ENCODE measurements at places on chromosomes 13 and 19. TPM values are rescaled to one million over a fixed set of nuclear protein-coding genes. Genes with fewer than 3 reads are reported as not detected.

The LRFN3 gene
- total RNA-seq, result 7.4 TPM

DNA sequence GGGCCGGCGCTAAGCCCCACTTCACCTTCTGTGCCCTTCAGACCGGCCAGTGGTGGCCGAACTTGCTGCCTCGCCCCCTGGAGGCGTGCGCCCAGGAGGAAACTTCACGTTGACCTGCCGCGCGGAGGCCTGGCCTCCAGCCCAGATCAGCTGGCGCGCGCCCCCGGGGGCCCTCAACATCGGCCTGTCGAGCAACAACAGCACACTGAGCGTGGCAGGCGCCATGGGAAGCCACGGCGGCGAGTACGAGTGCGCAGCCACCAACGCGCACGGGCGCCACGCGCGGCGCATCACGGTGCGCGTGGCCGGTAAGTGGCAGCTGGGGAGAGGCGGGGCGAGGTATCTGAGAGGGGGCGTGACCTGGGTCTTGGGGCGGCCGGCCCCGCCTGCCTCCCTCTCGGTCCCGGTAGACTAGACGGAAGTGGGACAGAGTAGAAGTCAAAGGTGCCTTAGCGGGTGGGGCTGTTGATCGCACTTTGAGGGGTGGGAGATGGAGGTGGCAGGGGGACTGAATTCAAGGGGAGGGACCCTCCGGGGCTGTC, 5.6 kb downstream of the ICAM5 start:
- no peaks in the 10 kb centered on the region for H3K27me3 ChIP-seq
- no peak overlapping the region for H3K27ac ChIP-seq
- H3K36me3 ChIP-seq, result no peaks in the 10 kb centered on the region
- no peak overlapping the region for H3K4me3 ChIP-seq
- no peak for DNase-seq
- H3K4me1 ChIP-seq, result peaks cover 12% of the 10 kb centered on the region

DNA sequence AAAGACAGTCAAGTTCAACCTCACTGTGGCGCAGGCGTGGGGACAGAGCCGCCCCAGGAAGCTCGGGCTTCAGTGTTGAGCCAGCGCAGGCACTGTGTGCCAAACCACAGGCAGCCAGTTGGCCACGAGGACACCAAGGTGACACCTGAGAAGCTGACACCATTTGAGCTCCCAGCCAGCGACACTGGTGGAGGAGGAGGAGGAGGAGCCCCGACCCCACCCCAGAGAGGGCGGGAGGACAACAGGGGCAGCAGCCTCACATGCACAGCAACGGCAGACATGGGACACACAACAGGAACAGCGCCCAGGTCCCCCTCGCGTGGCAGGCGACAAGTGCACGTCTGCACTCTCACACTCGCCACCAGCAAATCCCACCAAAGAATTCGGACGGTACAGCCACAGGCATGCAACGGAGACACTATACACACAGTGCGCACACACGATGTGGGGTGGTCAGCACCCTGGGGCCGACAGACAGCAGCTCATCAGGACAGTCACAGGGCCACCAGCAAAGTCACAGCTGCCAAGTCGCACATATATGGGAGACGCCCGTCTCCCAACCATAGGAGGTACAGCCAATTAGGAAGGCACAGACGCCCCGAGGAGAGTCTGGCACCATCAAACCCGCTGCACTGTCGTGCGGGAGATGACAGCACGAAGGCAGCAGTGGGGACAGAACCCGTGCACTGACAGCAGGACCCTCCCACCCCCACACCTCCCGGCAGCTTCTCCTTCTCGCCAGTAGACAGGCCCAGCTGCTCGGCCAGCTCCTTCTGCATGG, 3.4 kb downstream of the EIF3G start:
- no peak overlapping the region for H3K4me3 ChIP-seq
- H3K27ac ChIP-seq, result no peak overlapping the region
- peaks cover 4% of the 10 kb centered on the region for H3K4me1 ChIP-seq
- H3K36me3 ChIP-seq, result no peaks in the 10 kb centered on the region
- DNase-seq, result no peak

GRCh38 chr19:2706251-2706650, 3.8 kb upstream of the GNG7 start:
- no peaks in the 10 kb centered on the region for H3K36me3 ChIP-seq
- H3K27ac ChIP-seq, result no peak overlapping the region
- no peak for DNase-seq
- no peaks in the 10 kb centered on the region for H3K27me3 ChIP-seq

- H3K4me1 ChIP-seq, result no peaks in the 10 kb centered on the region
- no peak overlapping the region for H3K27ac ChIP-seq
These were observed 11.8 kb downstream of the STAP2 start for GRCh38 chr19:4326837-4327251.

DNA sequence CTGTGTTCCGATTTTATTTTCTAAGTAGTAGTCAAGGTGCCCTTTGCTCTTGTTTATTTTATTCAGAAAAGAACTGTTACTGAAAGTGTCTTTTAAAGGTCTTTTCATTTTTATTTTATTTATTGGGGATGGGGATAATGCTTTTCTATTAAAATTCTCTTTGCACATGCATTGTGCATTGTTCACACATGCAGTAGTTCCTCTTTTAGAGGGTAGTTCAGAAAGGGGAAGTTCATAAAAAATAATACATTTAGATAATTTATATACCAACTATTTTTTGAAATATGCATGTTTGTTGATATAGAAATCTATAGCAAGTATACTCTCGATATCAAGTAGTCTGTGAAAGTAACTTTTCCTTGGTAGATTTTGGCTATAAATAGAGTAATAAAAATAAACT, 3.5 kb downstream of the GPC5 start:
- H3K27me3 ChIP-seq, result peaks cover 15% of the 10 kb centered on the region
- no peak for DNase-seq
- no peak overlapping the region for H3K4me3 ChIP-seq
- H3K4me1 ChIP-seq, result no peaks in the 10 kb centered on the region
- no peaks in the 10 kb centered on the region for H3K36me3 ChIP-seq

DNA sequence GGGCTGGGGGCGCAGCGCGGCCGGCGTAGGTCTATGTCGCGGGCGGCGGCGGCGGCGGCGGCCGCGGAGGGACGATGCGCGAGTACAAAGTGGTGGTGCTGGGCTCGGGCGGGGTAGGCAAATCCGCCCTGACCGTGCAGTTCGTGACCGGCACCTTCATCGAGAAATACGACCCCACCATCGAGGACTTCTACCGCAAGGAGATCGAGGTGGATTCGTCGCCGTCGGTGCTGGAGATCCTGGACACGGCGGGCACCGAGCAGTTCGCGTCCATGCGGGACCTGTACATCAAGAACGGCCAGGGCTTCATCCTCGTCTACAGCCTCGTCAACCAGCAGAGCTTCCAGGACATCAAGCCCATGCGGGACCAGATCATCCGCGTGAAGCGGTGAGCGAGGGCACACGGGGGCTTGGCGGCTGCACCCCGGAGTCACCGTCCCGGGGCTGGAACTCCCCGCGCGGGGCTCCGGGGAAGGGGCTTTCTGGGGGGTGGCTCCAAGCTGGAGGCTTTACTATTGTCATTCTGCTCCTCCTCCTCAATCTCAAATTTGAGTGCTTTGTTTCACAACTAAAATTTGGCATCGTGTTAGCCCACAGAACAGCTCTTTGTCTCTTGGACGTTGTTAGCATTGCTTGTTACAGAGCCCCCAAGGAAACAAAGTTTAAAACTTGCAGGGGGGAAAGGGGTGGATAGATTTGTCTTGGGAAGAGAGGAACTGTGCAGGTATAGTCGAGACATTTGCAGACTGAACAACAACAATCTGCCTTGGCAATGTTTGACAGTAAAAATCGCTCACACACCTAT, 630 bp downstream of the RAP2A start:
- no peaks in the 10 kb centered on the region for H3K36me3 ChIP-seq
- H3K4me1 ChIP-seq, result peaks cover 9% of the 10 kb centered on the region
- peak; percentile 43 for DNase-seq
- peak overlapping the region; percentile 72 for H3K27ac ChIP-seq
- peak overlapping the region; percentile 83 for H3K4me3 ChIP-seq

DNA sequence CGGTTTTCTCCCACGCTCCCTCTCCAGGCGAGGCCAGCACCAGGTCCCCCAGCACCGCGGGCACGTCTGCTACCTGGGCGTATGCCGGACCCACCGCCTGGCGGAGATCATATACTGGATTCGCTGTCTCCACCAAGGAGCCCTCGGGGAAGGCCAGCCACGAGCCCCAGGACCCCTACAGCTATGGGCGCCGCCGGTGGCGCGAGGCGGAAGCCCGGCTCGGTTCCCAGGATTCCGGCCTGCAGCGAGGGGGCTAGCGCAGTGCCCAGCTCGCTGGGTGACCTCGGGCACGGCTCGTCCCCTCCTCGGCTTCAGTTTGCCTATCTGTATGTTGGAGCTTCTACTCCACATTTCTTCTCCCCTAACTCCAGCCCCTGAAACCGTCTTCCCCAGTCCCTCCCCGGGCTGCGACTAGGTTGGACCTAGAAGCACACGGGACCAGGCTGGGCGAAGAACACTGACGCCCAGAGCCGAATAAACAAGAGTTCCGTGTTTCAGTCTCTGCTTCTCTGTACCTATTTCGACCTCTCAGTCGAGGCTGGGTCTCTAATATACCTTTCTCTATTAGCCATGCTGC, 749 bp upstream of the CPT1C start:
- no peaks in the 10 kb centered on the region for H3K4me1 ChIP-seq
- H3K36me3 ChIP-seq, result peaks cover 4% of the 10 kb centered on the region
- no peak for DNase-seq
- peak overlapping the region; percentile 51 for H3K4me3 ChIP-seq
- no peaks in the 10 kb centered on the region for H3K27me3 ChIP-seq

GRCh38 chr19:13888281-13888680, 11.3 kb downstream of the NANOS3 start:
- peaks cover 10% of the 10 kb centered on the region for H3K4me1 ChIP-seq
- no peaks in the 10 kb centered on the region for H3K27me3 ChIP-seq
- no peaks in the 10 kb centered on the region for H3K36me3 ChIP-seq
- no peak overlapping the region for H3K27ac ChIP-seq

The SPACA4 gene
- total RNA-seq, result not detected

- peaks cover 3% of the 10 kb centered on the region for H3K4me1 ChIP-seq
- H3K4me3 ChIP-seq, result peak within 1 kb of the TSS; percentile 95
- peak within 1 kb of the TSS; percentile 55 for H3K27ac ChIP-seq
These were observed at the start of gene ZNF625 for GRCh38 chr19:12156223-12157058. Gene ZNF625 (minus strand): TSS chr19:12156734. CDS start chr19:12156558, 176 bp downstream.

The CEACAM21 gene
- total RNA-seq, result not detected

The SLC25A23 gene
- 25.4 TPM for total RNA-seq

GRCh38 chr19:53157626-53158025, 1.2 kb downstream of the ZNF347 start:
- H3K36me3 ChIP-seq, result no peaks in the 10 kb centered on the region
- no peaks in the 10 kb centered on the region for H3K27me3 ChIP-seq
- no peak overlapping the region for H3K4me3 ChIP-seq
- H3K4me1 ChIP-seq, result peaks cover 2% of the 10 kb centered on the region
- H3K27ac ChIP-seq, result no peak overlapping the region
- DNase-seq, result peak; percentile 35

The RABAC1 gene
- 78.1 TPM for total RNA-seq

DNA sequence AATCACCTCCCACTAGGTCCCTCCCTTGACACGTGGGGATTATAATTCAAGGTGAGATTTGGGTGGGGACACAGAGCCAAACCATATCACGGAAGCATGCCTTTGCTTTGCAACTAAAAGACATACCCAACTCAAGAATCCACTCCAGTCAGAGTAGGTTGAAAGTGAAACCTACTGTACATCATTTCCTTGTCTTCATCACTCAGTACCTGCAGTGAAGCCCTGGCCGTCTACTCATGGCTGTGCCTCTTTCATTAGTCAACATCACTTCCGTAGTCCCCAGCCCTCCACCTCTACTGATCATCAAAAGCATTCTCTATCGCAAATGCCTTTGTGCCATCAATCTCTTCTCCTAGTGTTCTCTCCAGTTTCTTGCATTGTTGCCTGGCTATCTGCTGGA, 343.1 kb upstream of the ARGLU1 start:
- no peak for DNase-seq
- no peaks in the 10 kb centered on the region for H3K27me3 ChIP-seq
- H3K36me3 ChIP-seq, result no peaks in the 10 kb centered on the region
- no peak overlapping the region for H3K4me3 ChIP-seq

- H3K36me3 ChIP-seq, result no peaks in the 10 kb centered on the region
- no peak overlapping the region for H3K27ac ChIP-seq
- no peaks in the 10 kb centered on the region for H3K27me3 ChIP-seq
- no peak overlapping the region for H3K4me3 ChIP-seq
These were observed 4.3 kb upstream of the IFNL2 start for GRCh38 chr19:39263912-39264305.

- no peak overlapping the region for H3K27ac ChIP-seq
- no peaks in the 10 kb centered on the region for H3K27me3 ChIP-seq
- H3K4me3 ChIP-seq, result no peak overlapping the region
These were observed 91.4 kb downstream of the MYCBP2 start for GRCh38 chr13:77235456-77236022.

DNA sequence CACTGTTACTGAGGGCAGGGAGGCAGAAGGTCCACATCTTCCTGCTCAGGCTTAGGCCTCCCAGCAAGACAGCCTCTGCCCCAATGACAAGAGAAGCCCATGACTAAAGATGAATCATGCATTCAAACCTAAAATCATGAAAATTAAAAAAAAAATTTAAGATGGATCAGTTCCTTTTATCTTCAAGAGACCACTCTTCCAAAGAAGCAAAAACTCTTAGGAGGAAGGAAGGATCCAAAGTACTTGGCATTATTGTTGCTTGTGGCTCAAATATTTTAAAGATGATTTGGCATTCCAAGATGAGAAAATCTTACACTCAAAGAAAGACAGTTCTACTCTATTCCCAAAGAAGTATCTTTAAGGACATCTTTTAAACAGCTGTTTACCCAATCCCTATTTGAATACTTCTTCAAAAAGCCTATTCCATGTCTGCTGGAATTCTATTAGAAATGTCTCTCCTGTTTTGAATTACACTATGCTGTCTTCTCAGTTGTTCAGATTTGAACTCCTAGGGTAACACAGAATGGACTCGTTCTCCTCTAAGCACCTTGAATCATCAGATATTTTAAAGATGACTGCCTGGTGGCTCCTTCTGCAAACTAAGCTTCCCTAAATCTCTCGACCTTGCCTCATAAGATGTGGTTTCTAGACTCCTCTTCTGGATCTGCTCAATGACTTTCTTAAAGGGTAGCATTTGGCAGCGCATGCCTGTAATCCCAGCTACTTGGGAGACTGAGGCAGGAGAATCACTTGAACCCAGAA, 7.0 kb downstream of the SERP2 start:
- H3K4me1 ChIP-seq, result peaks cover 2% of the 10 kb centered on the region
- no peak overlapping the region for H3K27ac ChIP-seq
- DNase-seq, result no peak
- H3K27me3 ChIP-seq, result no peaks in the 10 kb centered on the region

GRCh38 chr13:64930636-64931035, 2299.5 kb downstream of the PCDH9 start:
- no peak overlapping the region for H3K4me3 ChIP-seq
- no peaks in the 10 kb centered on the region for H3K27me3 ChIP-seq
- no peak for DNase-seq
- H3K36me3 ChIP-seq, result no peaks in the 10 kb centered on the region

Measured in pancreas (tissue), 10 donors.